ENCODE measurements at places on chromosomes 5 and 9.

DNA sequence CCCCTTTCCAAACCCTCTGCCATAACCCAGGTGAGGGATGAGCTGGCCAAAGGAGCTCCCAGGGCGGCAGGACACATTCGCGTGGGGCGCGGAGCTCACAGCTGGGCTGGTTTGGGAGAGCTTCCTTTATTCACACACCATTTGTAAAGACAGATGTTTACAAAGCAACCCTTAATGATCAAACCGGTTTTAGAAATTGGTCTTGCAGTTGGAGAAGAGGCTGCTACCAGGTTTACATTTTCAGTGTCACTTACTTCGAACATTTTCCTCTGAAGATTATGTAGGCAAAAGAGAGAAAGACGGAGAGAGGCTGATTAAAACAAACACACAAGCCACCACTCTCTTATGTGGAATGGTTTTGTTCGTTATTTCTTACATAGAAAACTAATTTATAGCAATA is 648.7 kb downstream of the IRX1 start:
- no peak for DNase-seq

GRCh38 chr5:109865637-109866036 is 175.9 kb downstream of the MAN2A1 start:
- no peak for DNase-seq

DNA sequence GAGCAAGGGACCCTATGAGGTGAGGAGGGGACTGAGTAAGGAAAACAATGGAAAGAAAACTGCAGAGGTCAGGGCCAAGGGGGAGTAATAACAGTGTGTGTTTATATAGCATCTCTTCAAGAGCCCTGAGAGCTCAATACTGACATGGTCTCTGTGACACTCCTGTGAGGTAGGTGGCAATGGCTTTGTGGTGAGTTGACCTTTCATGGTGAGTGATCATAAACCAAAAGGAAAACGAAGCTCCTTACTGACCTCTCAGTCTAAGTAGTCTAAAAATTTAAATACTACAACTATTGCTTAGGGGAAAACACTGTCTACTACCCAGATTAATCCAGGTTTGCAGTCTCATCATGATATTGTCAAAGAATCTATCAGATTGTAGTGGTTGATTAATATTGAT is 130.9 kb downstream of the SNCAIP start:
- no peak for DNase-seq

- no peak for DNase-seq
Observed at GRCh38 chr5:39219437-39219836, at the start of gene FYB1. Gene FYB1 (minus strand): TSS chr5:39219563. CDS start chr5:39202960, 16,603 bp downstream.

DNA sequence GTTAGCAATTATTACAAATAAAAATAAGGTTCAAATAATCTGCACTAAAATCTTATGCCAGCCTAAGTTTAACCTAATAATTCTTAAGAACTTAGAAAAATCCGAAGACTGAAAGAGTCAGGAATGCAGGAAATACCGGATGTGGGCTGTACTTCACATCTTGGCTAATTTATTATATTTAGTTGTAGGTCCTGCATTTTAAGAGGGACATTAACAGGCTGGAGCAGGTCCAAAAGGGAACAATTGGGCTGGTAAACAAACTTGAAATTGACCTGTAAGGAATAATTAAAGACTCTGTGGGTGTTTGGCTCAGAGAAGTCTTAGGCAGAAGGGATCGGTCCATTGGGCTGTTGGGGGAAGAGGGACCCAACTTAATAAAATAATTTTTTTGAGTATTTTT is 18.4 kb downstream of the GLRA1 start:
- no peak for DNase-seq

GRCh38 chr9:92654481-92655301 is 15.2 kb downstream of the IPPK start:
- DNase-seq = no peak

- DNase-seq = no peak
Observed at GRCh38 chr5:148829734-148830133, 3.3 kb downstream of the ADRB2 start.

DNA sequence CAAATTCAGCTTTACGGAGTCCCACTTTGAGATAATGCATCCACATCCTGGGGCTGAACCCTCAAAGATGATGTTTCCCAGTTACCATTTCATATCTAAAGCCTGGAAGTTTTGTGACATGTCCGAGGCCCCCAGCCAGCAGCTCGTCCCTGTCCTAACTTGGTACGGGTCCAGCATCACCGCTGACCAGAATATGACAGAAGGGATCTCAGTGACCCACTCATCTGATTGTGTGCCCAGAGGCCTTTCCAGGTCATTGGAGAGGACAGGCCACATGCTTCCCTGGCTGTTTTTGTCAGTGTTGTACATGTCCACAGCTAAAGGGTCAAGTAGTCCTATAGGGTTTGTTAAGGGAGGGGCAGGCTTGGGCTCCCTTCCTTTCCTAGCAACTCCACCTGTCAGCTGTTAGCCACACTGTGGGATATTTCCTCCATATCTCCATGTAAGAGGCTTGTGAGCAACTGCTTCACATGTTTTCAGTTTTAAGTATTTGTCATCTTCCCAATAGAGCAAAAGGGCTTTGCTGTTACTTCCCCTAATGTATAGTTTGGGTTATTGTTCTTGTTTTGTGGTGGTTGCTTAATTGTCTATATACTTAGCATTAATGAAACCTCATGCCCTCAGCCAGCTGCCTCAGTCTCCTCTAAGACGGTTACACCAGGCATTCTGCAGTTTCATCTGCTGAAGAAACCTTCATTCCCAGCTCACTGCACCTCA is 33.4 kb downstream of the SECISBP2 start:
- no peak for DNase-seq

DNA sequence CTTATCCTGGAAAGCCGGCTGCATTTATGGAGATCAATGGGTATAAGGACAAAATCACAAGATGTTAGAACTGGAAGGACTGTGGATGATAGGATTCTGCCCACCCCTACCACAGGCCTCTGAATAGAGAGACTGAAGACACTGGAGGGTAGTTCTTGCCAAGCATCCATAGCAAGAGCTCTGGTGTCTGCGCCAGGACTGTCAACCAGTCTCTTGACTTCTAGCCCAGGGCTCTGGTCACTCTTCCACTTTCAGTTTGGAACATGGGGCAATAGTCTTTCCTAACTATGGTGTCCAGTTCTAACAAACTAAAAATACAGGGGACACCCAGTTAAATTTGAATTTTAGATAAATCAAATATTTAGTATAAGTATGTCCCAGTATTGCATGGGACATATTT is 23.4 kb downstream of the LARP1 start:
- DNase-seq = no peak

DNA sequence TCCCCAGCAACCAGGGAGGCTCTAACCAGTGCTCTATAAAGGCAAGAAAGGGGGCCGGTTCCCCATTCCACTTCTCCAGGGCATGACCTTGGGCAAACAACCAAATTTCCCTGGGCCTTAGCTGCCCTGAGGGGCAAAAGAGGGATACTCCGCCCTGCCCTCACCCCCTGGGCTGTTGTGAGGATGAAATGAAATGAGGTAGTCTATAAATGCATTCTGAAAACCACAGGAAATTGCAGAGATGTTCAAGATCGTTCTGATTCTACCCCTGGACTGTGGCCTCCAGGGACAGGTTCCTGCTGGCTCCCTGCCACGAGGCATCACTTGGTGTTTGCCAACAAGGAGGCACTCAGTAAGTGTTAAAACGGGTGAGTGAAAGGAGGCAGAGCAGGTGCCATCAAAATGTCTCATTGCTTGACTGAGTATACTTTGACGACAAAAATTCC is 5.7 kb downstream of the RAPGEF1 start:
- DNase-seq = no peak

- no peak for DNase-seq
Observed at GRCh38 chr5:176692839-176693476, 45.7 kb downstream of the TSPAN17 start.

GRCh38 chr9:74245866-74246497 is 251.2 kb upstream of the RORB start:
- DNase-seq = no peak

GRCh38 chr9:38422555-38423260 is 1.5 kb downstream of the IGFBPL1 start:
- DNase-seq = no peak

DNA sequence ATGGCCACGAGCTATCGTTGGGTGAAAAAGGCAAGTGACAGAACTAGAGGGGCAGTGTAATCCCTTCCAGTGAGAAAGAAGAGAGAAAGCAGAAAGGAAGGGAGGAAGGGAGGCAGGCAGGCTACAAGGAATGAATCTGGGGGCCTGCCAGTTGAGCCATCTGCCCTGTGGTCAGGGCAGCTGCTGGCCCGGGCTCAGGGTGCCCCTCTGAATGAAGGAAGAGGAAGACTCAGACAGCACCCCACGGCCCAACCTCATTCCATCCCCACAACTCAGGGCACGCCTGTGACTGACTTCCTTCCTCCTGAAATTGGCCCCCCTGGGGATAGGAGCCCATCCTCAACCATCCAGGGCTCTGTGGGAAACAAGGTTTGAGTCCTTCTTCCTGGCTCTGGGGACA is 20.3 kb upstream of the FLT4 start:
- DNase-seq = no peak

DNA sequence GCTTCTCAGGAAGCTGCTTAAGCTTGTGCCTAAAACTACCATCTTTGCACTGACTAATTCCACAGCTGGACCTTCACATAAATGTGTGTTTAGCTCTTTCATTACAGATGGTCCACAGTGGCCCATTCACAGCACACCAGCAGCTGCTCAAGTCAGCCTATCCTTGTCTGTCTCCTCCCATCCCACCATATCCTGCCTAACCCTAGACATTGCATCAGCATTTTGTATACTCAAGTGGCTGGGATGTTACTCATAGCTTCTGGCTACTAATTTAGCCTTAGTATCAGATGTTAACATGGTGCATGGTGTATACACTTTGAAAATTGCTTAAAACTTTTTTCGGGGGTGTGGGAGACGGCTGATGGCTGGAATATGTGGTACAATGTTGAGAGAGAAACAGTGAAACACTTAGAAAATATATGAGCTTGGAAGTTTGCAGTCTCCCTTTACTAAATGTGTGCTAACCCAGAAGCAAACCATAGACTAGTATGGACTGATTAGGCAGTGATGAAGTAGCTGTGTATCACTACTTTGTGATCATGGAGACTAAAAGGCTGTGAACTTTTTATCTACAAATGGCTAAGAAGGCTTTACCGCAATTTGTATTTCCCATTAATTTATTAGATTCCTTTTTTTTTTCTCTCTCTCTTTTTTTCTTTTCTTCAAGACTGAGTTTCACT is 83.1 kb downstream of the JMY start:
- DNase-seq = no peak

DNA sequence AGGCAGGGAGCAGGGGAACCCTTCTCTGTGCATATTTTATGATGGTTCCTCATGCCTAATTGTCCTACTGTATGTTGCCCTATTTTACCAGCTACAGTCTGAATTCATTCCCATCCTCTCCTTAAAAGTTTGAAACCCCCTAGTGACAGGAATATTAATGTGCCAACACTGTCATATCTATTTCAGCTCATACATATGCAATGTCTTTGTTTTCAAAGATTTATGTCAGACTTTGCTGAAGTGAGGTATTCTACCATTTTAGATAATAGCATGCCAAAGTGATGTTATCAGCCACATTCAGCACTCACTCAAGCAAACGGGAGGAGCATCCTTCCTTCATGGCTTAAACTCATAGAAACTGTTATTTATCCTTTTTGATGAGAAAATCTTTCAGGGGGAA is 696.5 kb downstream of the NR2F1-AS1 start:
- no peak for DNase-seq

- no peak for DNase-seq
Observed at GRCh38 chr9:65404232-65405006, 119.4 kb upstream of the FOXD4L5 start.

GRCh38 chr5:169778622-169779596 is 141.8 kb downstream of the DOCK2 start:
- no peak for DNase-seq

DNA sequence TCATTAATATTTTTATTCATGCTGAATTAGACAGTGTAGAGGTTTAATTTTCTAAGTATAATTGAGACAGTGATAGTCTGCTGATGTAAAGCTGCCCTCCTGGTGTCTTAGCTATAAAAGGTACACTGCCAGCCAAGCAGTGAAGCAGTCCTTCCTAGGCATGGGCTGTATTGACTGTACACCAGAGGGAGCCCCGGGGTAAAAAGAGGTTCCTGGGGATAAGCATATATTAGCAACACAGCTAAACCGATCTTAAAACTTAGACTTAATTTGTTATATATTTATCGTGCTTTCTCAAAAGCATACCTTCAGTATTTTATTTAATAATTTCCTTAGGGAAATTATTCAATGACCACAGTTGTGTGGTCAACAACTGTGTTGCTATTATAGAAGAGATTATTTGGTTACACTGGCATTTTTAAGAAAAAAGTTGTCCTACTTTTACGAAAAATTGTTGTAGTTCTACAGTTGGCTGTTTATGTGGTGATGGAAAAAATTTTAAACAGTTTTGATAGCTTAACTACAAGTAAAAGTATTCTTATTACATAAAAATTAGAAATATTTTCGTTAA is 68.8 kb downstream of the ELL2 start:
- no peak for DNase-seq

- DNase-seq = no peak
Observed at GRCh38 chr9:87529671-87530070, 32.0 kb downstream of the DAPK1 start.

DNA sequence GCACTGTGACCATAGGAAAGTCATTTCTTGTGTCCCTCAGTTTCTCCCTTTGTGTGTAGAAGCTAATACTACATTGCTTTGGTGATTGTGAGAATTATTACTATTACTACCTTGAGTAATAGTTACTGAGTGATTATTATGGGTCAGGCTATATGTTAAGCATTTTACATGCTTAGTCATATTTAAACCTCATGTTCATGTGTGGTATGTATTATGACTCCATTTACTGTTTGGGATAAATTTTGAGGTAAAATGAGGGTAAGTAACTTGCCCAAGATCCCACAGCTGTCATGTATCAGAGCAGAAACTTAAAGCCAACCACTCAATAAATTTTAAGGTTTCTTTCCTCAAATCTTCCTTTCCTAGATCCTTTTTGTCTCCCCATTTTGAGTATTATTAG is 28.3 kb downstream of the SLF1 start:
- DNase-seq = no peak

GRCh38 chr5:14685757-14686156 is 21.2 kb downstream of the OTULIN start:
- peak; percentile 29 for DNase-seq

DNA sequence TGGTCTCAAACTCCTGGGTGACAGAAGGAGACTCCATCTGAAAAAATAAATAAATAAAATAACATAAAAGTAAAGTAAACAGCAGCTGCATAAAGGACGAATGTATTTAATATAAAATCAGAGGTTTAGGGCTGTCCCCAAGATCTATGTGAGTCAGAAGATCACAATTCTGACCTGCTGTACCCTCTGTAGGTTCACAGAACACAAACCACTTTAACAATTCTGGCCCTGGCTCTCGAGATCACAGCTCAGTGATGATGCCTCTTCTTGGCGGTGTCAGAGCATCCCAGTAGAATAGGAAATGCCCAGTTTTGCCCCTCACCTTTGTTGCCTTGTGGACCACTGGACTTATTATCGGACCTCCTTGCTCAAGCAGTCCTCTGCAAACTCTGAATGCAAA is 380.9 kb downstream of the TLE1 start:
- no peak for DNase-seq

GRCh38 chr5:31800351-31800750 is 161.4 kb downstream of the PDZD2 start:
- no peak for DNase-seq

- DNase-seq = no peak
Observed at GRCh38 chr5:142006363-142007236, 6.2 kb downstream of the GNPDA1 start.

GRCh38 chr9:136697146-136697820 is 10.0 kb upstream of the AGPAT2 start:
- DNase-seq = no peak

Measured in nucleus accumbens (tissue), 56 donors.